ENCODE measurements at places on chromosomes 13 and 19. TPM values are rescaled to one million over a fixed set of nuclear protein-coding genes. Genes with fewer than 3 reads are reported as not detected.

GRCh38 chr13:49932066-49932465, 4.1 kb downstream of the SPRYD7 start:
- H3K36me3 ChIP-seq, result peaks cover 2% of the 10 kb centered on the region
- DNase-seq, result no peak
- H3K27me3 ChIP-seq, result peaks cover 15% of the 10 kb centered on the region
- H3K4me1 ChIP-seq, result peaks cover 11% of the 10 kb centered on the region
- H3K27ac ChIP-seq, result no peak overlapping the region

DNA sequence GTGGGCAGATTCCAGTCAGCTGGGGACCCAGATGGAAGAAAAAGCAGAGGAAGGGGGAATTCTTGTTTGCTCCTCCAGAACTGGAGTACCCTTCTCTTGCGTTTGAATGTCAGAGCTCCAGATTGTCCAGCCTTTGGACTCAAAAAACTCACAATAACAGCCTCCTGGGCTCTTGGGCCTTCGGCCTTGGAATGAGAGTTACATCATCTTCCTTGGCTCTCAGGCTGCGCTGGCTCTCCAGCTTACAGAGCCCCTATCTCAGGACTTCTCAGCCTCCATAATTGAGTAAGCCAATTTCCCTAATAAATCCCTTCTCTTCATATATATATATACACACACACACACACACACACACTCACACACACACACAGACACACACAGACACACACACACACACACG, 1215.7 kb upstream of the SLC10A2 start:
- H3K36me3 ChIP-seq, result no peaks in the 10 kb centered on the region
- no peak overlapping the region for H3K27ac ChIP-seq
- no peak overlapping the region for H3K4me3 ChIP-seq
- H3K27me3 ChIP-seq, result no peaks in the 10 kb centered on the region

DNA sequence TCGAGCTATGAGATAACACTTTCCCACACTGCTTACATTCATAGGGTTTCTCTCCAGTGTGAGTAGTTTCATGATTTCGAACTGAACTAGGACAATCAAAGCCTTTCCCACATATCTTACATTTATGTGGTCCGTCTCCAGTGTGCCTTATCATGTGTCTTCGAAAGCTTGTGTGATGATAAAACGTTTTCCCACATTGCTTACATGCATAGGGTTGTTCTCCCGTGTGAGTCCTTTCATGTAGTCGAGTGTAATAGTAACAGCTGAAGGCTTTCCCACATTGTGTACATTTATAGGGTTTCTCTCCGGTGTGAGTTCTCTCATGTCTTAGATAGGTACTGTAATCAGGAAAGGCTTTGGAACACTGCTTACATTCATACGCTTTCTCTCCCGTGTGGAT, 16.3 kb downstream of the ZNF823 start:
- no peak overlapping the region for H3K4me3 ChIP-seq
- H3K36me3 ChIP-seq, result peaks cover 64% of the 10 kb centered on the region
- H3K27ac ChIP-seq, result no peak overlapping the region
- H3K4me1 ChIP-seq, result no peaks in the 10 kb centered on the region
- DNase-seq, result no peak
- H3K27me3 ChIP-seq, result no peaks in the 10 kb centered on the region

DNA sequence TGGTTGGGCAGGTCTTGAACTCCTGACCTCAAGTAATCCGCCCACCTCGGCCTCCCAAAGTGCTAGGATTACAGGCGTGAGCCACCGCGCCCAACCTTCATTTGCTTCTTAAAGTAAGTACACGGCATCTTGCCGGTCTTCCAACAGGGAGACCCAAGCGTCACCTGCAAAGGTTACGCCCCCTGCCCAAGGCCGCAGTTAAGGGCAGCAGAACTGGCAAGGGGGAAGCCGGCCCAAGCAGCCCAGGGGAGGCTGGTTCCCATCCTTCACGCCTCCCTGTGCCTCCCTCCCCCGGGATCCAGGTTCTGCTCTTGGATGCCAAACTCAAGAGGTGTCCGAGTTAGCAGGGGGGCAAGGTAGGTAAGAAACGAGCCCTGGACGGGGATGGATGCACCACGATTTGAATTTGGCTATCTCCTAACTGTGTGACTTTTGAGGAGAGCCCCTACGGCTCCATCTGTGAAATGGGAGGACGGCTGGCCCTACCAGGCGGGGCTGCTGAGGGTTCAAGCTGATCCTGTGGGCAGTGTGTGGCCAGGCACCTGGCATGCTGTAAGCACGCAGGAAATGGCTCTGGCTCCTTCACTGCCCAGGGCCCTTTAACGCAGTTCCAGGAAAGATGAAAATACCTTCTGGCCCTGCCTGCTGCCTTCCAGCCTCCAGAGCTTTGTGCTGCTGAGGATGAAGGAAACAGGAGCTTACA, 9.0 kb downstream of the RFX1 start:
- no peaks in the 10 kb centered on the region for H3K27me3 ChIP-seq
- H3K27ac ChIP-seq, result no peak overlapping the region
- no peak overlapping the region for H3K4me3 ChIP-seq
- peaks cover 22% of the 10 kb centered on the region for H3K4me1 ChIP-seq
- H3K36me3 ChIP-seq, result peaks cover 37% of the 10 kb centered on the region

GRCh38 chr19:46330319-46330918, 16.5 kb upstream of the PPP5C start:
- no peak for DNase-seq
- H3K4me3 ChIP-seq, result no peak overlapping the region
- peaks cover 2% of the 10 kb centered on the region for H3K36me3 ChIP-seq
- H3K27me3 ChIP-seq, result peaks cover 2% of the 10 kb centered on the region
- no peaks in the 10 kb centered on the region for H3K4me1 ChIP-seq

DNA sequence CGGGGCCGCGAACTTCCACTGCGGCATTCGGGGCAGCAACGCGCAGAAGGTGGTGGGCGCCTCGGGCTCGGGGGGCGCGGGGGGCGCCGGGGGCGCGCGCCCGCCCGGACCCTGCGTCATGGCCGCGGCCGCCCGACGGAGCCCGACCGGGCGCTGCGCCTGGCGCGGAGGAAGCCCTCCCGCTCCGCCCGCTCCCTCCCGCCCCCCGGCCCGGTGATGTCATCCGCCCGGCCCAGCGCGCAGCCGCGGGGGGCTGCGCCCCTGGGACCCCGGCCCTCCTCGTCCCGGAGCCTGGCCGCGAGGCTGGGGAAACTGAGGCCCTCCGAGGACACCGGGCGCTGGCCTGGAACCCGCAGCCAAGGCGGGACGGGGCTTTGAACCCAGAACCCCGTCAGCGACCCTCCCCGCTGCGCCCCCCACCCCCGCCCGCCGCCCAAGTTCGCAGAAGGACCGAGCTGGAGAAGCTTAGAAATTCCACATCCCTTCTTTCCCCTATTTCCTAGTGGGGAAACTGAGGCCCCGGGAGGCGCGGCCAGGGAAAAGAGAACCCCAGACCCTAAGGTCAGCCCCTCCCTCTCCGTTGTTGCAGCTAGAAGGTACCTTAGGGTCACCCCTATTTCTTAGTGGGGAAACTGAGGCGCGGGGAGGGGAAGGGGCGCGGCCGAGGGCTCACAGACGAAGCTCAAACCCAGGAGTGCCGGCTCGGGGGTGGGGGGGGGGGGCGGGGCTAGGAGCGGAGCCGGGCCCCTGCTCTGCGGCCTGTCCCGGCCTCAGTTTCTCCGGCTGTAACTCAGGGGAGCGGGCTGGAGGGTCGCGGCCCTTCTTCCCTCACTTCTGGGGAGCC, at the start of gene SHC2:
TSS of gene SHC2 (minus strand) at position 157 of the 844 bp plus-strand sequence. CDS start at position 120, 37 bp downstream.
- no peak within 1 kb of the TSS for H3K27ac ChIP-seq
- H3K4me3 ChIP-seq, result peak within 1 kb of the TSS; percentile 27
- H3K27me3 ChIP-seq, result peaks cover 19% of the 10 kb centered on the region
- peaks cover 6% of the 10 kb centered on the region for H3K4me1 ChIP-seq
- no peaks in the 10 kb centered on the region for H3K36me3 ChIP-seq

DNA sequence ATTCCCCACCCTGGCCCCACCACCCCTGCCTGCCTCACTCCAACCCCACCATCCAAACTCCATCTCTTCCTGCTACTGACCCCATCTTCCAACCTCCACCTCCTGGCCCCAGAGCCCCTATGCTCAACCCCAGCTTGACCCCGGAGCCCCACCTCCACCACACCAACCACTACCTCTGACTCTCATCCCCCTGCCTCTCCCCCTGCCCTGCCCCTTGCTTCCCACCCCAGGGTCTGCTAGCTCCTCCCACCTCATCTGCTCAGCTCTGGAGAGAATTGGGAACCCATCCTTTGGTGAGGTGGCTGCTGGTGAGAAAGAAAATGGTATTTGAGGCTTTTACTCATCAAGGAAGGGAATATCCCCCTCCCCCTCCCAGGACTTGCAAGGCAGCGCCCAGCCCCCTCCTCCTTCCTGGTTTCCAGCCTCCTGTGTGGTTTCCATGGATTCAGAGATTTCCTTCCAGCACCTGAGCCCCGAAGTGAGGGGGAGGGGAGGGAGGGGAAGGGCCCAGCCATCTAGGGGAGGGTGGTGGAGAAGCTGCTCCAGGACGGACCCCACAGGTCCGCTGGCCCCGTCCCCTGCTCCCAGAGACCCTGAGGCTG, 11.4 kb upstream of the PEPD start:
- no peak overlapping the region for H3K27ac ChIP-seq
- no peaks in the 10 kb centered on the region for H3K36me3 ChIP-seq
- H3K27me3 ChIP-seq, result peaks cover 4% of the 10 kb centered on the region
- no peaks in the 10 kb centered on the region for H3K4me1 ChIP-seq
- DNase-seq, result no peak

GRCh38 chr19:38809592-38810252, 3.0 kb downstream of the LGALS4 start:
- peaks cover 1% of the 10 kb centered on the region for H3K36me3 ChIP-seq
- peaks cover 6% of the 10 kb centered on the region for H3K4me1 ChIP-seq
- H3K27me3 ChIP-seq, result no peaks in the 10 kb centered on the region
- H3K4me3 ChIP-seq, result no peak overlapping the region
- H3K27ac ChIP-seq, result no peak overlapping the region
- no peak for DNase-seq

GRCh38 chr13:79482281-79482970, 1.5 kb downstream of the NDFIP2 start:
- peak overlapping the region; percentile 81 for H3K4me3 ChIP-seq
- peaks cover 66% of the 10 kb centered on the region for H3K4me1 ChIP-seq
- H3K27ac ChIP-seq, result peak overlapping the region; percentile 85

DNA sequence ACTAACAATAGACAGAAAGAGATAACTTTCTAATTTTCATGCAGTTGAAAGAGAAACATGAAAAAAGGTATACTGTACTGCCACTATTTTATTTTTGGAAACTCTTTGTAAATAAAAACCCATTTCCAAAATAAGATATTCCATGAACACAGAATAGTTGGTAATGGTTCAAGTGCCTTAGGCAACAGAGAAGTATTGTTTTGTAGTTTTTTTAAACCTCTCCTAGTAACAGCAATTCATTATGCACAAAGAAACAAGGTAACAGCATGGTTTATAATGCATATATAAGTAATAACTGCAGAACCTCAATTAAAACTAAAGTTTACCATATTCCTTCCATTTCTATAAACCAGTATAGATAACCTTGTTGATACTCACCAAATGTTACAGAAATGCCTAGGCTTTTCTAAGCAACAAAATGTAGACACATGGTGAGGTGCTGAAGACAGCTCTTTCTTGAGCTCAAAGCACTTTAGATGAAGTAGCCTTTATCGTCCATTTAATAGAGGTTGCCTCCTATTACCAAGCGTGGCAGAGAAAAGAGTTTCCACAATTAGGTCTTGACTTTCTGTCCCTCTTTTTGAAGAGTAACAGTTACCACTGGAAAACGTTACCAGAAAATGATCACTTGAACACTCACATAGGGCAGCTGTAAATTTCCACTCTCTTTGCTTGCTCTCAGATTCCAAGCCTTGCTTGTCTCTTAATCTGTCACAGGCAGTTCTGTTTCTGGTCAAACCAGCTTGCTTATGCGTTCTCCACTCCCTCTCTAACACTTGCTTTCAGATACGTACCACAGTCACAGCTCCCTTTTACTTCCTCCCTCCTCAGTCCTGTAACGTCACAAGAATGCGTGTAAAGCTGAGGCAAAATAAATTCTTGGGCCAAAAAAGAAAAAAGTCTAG, 42.9 kb downstream of the CAB39L start:
- peaks cover 10% of the 10 kb centered on the region for H3K36me3 ChIP-seq
- peaks cover 2% of the 10 kb centered on the region for H3K27me3 ChIP-seq
- DNase-seq, result no peak
- H3K4me1 ChIP-seq, result no peaks in the 10 kb centered on the region

- H3K36me3 ChIP-seq, result no peaks in the 10 kb centered on the region
- no peak overlapping the region for H3K27ac ChIP-seq
- DNase-seq, result no peak
- H3K4me3 ChIP-seq, result no peak overlapping the region
Observed at GRCh38 chr13:31101472-31102170, 60.1 kb downstream of the HSPH1 start.

- peaks cover 2% of the 10 kb centered on the region for H3K27me3 ChIP-seq
- H3K27ac ChIP-seq, result peak within 1 kb of the TSS; percentile 87
- H3K4me1 ChIP-seq, result peaks cover 38% of the 10 kb centered on the region
- peaks cover 7% of the 10 kb centered on the region for H3K36me3 ChIP-seq
- peak; percentile 77 for DNase-seq
Observed at GRCh38 chr19:8208922-8209461, at the start of gene CERS4. Gene CERS4 (plus strand): TSS chr19:8209370. CDS start chr19:8251077, 41,707 bp downstream.

Gene MEDAG
- total RNA-seq, result not detected

Gene CCDC70
- not detected for total RNA-seq

Gene CARD8
- 174 TPM for total RNA-seq

Data from activated CD4-positive, alpha-beta T cell treated with anti-CD3 and anti-CD28 coated beads, Interleukin-2, amount 10 ng/mL, durations not matched to agents 7 days and 5 days (primary cell).